ENCODE measurements at places on chromosomes 16 and 17.

DNA sequence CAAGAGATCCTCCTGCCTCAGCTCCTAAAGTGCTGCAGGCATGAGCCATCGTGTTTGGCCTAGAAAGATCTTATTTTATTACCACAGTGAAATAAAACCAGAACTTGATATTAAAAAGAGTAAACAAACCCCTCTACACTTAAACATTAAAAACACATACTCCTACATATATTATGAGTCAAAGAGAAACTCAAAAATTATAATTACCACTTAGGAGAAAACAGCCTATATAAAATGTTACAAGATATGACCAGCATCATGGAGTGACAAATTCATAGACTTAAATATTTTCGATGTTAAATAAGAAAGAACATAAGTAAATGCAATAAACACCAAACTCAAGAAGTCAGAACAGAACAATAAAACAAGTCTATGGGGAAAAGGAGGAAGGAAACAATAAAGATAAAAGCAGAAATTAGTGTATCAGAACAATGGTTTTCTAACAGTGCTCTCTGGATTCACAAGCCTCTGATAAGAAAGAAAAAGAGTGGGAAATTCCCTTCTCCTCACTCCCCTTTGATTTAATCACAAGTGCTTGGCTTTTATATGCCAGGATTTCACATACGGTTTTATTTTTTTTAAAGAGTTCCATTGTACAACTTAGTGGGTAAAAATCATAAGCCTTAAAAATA lies 23.0 kb downstream of the SKAP1 start:
- DNase-seq, result no peak

- DNase-seq, result no peak
These were observed 2.8 kb upstream of the NTN3 start for GRCh38 chr16:2468233-2468724.

DNA sequence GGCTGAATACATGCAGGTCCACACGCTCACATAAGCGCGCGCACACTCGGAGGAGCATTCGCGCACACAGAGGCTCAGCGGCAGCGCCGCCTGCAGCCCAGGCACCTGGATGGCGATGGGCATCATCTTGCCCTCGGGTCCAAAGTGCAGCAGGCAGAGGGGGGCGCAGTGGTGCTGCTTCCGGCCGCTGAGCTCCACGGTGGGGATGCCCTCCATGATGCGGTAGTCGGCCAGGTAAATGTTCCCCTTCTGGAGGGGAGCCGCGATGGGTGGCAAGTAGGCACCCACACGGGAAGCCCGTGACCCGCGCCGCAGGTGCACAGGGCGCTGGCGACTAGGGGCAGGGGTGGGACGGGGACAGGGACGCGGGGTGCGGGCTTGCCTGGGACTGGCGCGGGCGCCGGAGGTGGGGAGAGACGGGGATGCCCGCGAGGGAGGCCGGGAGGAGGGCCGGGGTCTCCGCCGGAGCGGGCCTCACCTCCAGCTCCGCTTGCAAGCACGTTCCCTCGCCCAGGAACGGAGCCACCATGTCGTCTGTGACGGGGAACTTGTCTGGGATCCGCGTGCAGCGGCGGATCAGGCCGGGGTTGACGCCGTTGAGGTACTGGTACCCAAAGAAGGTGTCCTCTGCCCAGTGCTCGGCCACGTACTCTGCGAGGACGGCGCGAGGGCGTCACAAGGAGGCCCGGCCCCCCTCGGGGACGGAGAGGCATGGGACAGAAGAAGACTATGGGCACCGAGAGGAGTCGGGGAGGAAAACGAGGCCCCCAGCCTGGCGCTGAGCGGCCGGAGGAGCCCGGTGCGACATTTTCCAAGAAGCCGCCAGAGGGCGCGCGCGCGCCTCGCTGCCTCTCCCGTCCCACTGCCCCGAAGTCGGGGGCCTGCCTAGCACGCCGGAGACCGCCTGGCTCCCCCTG lies 8.0 kb downstream of the ALOX12B start:
- peak; percentile 88 for DNase-seq

- no peak for DNase-seq
These were observed 344.2 kb downstream of the CPPED1 start for GRCh38 chr16:12459391-12460063.

GRCh38 chr17:40071313-40072039 lies 8.7 kb downstream of the THRA start:
- DNase-seq, result no peak

- no peak for DNase-seq
These were observed 5.4 kb upstream of the HAP1 start for GRCh38 chr17:41739661-41740352.

DNA sequence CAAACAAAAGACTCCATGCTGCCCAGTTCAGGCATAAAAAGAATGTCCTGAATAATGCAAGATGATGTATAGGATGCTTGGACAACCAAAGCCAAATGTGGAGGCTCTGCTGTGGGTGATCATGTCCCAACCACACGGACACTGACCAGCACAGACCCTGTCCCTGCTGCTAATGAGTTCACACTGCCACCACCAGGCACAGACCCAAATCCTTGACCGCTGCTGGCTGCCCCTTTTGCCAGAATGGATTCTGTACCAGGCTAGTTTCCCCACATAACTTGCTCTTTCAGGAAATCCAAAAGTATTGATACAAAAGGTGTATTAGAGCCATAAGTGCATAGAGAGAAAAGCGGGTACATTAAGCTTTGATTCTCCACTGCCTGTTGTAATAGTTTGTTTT lies 60.9 kb downstream of the XYLT1 start:
- DNase-seq, result no peak

GRCh38 chr17:14997290-14997689 lies 267.8 kb downstream of the PMP22 start:
- no peak for DNase-seq

DNA sequence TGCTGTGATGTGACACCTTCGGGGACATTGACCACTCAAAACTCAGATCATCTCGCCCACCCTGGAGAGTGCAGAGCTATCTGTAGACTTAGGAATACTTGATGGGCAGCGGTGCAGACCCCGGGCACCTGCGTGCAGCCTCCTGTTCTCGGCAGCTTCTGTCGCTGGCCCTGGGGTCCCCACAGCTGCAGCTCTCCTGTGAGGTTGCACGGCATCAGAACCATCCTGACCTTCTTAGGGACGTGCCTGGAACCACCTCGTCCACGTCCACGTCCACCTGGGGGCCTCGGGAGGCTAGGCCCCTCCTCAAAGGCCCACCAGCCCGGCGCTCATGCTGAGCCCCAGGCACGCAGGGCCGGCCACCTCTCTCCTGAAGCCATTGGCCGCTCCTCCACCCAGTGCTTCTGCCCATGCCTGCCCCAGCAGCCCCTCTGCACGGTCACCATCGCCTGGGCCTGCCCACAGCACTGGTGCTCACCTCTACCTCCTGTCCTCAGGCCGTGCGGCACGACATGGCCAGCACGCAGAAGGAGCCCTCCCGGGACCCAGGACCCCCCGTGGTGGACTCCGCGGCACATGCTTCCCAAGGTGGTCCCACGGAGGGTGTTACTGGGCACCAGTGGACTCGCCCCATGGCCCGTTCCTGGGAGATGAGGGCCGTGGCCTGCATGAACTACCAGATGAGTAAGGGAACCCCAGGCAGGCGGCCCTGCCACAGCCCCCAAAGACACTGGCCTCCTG lies 2.3 kb upstream of the WFIKKN1 start:
- DNase-seq, result no peak

DNA sequence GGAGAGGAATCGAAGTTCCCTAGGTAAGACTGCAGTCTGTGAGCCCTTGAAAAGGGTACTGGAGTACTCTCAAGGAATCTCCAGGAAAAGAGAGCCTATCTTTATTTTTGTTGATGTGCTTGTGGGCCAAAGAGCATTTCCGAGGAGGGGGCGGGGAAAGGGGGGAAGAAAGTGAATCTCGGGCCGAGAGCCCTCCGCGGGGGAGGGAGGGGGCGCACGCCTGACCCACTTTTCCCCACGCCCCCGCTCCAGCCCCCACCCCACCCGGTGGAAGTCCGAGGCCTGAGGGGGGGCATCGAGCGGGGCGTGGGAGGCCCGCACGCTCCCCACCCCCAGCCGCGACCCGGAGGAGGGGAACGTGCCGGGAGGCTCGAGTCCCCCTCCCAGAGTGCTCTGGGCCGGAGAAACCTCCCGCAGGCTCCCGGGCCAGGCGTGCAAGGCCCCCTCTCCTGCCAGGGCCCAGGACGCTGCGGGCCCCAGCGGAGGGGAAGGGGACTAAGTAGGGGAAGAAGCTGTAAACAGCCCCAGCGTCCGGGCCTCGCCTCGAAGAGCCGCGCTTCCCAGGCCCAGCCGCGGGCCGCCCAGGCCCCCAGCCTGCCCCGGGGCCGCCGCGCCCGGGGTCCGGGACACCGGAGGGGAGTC lies 444 bp downstream of the HELZ start:
- DNase-seq, result no peak

- DNase-seq, result no peak
These were observed 27.7 kb upstream of the CORO6 start for GRCh38 chr17:29650396-29650795.

DNA sequence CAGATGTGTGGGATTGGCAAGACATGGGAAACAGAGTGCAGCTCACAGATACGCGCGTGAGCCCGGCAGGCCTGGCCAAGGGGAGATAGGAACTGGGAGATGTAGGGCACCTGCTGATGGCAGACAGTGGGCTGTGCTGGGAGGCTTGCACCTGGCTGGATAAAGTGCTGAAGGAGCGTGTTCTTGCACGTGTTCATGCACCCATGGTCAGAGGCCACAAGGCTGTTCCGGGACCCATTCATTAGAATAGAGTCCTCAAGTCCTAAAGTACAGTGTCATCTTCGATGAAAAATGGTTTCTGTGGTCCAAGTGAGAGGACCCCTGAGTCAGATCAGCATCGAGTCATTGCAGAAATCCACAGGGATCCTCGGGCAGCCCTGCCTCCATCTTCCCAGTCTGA lies 236.4 kb downstream of the CCDC182 start:
- no peak for DNase-seq

GRCh38 chr17:41474863-41475262 lies 6.1 kb downstream of the KRT35 start:
- no peak for DNase-seq

- peak; percentile 63 for DNase-seq
These were observed 275.3 kb downstream of the PARN start for GRCh38 chr16:14354561-14355351.

DNA sequence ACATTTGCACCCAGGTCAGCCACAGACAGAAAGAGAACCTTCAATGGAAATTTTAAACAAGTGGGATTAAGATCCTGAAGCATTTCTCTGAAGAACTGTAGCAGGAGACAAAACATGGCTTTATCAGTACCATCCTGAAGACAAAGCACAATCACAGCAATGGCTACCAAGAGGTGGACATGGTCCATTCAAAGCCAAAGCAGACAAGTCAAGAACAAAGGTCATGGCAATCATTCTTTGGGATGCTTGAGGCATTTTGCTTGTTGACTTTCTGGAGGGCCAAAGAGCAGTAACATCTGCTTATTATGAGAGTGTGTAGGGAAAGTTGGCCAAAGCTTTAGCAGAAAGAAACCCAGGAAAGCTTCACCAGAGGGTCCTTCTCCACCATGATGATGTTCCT lies 248.2 kb downstream of the TOX3 start:
- DNase-seq, result no peak

DNA sequence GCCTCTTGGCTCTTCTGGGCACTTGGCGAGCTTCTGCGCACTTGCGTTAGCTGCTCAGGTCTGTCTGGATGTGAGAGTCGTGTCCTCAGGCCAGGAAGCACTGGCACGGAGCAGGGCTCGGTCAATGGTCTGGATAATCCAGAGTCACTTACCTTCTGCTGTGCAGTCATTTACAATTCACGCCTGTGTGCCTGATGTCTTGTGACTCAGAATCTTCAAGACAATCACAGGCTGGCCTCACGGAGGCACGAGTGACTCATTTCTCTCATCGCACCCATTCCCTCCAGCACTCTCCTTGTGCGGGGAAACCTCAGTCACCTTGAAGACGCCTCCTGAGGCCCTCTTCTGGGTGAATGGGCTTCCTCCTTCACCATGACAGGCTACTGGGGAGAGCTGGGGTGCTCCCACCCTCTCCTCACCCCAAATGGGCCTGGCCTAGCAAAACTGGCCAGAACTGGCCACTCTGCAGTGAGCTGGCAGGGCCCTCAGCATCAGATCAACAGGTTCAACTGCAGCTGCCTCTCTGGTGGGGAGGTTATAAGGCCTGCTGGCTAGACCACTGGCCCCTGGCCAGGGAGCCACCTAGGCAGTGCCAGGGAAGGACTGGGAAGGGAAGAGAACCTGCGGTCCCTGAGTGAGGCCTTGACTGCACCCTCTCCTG lies 1.9 kb upstream of the CAPN15 start:
- peak; percentile 89 for DNase-seq

DNA sequence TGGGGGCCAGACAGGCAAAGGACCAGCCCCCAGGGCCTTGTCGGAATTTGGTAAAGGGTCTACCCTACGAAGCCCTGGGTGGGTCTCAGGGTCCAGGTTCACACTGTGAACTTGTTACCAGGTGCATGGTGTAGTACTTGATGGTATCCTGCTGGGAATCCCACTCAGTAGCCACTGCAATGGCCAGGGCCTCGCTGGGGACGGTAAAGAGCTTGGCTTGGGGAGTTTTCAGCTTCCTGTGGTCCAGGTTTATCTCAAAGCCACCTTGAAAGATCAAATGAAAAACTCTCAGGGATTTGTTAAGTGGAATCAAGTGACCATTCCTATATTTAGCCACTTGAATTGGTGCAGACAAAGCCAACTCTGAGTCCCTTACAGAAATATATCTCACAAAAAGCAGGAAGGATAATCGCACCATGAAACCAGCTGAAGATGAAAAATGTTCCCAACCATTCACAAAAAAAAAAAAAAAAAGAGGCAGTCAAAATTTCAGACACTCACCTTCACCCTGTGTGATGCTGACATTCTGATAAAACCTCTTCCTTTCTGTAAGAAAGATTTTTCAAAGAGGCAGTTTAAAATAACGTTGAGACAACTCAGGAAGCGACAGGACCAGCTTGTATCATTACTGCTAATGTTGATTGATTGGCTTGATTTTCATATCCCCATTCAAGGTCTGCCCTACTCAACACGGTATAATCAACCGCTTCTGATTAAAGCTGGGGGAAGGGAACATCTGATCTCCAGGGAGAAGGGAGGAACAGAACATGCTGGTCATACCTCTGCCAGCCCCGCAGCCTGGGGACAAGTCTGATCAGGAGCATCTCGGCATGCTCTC lies 10.6 kb downstream of the ATPAF2 start:
- DNase-seq, result no peak

DNA sequence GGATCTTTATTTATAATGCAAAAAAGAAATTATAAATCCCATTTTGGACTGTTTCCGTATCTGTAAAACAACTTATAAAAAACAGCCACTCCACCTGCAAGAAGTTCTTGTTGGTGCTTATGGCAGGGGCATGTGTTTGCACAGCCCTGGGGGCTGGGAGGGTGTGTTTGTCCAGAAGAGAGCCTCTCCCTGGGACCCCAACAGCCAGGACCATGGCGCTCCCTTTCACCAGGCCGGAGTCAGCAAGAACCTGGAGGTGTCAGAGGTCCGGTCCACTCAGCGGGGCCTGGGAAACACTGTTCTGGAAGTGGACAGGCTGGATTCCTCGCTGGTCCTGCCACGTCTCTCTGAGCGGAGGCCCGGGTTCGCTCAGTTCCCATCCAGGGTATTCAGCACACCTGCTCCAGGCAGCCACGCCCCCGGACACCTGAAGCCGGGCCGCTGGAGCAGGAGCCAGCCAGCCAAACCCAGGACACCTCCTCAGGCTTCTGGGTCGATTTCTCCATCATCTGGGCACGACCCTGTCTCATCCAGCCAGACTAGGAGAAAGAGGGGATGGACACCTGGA lies 18.9 kb upstream of the GINS2 start:
- DNase-seq, result no peak

- DNase-seq, result no peak
These were observed 28.7 kb downstream of the CDK5RAP3 start for GRCh38 chr17:47999582-47999981.

- DNase-seq, result no peak
These were observed 47.4 kb upstream of the LHX1 start for GRCh38 chr17:36889770-36890349.

GRCh38 chr17:76018340-76018680 lies 8.8 kb downstream of the EVPL start:
- DNase-seq, result no peak
